SW 1271 (cell line): ENCODE measurements at places on chromosomes 4 and X.

DNA sequence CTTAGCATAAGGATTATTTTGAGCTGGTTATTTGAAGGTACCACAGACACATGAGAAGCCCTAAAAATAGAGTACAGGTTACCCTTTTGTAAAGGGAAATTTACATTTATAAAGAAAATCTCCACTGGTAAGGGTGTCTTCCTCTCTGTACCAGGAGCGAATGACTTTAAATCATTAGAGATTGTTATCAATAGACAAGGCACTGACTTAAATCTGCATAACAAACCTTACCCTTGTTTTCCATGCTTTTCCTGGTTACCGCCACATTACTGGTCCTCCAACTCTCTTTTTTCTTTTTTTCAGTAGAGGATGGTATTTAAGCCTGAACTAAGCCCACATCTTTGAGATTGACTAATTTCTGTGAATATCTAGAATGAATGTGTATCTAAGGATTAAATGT is 129.8 kb downstream of the SLC7A11 start:
- DNase-seq: no peak

DNA sequence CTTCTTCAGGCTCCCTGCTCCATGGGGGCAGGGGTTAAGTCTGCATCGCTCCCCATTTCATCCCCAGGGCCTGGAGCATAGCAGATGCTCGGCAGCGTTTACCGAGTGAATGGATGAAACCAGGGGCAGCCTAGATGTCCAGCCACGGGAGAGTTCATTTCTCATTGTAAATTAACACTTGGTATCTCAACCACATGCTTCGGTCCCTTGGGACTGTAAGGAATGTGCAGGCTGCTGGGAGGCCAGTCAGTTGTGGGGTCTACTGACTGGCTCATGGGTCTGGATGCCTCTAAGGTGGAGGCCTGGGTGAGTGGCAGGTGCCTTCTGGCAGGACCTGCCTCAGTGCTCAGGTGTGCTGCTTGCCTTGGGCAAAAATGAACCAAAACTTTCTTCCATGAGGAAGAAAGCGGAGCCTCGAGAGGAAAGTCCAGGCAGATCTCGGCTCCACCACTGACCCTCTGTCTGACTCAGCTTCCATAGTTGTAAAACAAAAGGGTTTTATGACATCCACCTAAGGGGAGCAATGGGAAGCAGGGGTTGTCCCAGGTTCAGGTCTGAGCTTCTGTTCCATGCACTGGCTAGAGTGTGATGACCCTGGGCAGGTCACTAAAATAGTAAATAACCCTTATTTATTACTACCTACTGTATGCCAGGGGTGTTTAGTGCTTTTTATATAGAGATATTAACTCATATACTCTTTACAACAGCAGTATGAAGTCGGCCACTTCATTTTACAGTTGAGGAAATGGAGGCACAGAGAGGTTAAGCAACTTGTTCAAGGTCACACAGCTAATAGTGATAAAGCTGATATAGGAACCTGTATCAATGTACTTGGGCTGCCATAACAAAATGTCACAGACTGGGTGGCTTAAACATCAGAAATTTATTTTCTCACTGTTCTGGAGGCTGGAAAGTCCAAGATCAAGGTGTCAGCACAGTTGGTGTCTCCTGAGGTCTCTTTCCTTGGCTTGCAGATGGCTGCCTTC is 144.3 kb upstream of the STX18 start:
- no peak for DNase-seq

GRCh38 chrX:47563801-47564315 is 2.9 kb downstream of the ARAF start:
- DNase-seq: peak; percentile 27

GRCh38 chr4:67366311-67366861 is 178.9 kb downstream of the CENPC start:
- no peak for DNase-seq

DNA sequence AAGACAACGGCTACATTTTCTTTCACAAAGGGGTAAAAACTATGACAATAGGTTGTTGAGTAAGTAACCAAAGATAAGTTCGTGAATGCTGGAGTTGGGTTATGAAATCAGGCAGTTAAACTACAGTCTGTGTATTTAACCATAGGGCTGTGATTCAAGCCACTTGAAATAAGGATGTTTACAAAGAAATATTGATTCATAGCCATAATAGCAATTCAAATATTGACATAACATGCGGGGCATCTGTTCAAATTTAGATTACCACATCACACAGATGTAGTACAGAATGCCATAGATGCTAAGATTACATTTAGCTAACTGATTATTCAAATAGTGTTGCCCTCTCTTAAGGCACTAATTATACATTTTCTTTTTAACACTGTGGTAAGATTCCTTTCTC is 364.1 kb downstream of the FSTL5 start:
- DNase-seq: no peak

GRCh38 chrX:123906557-123907316 is 46.9 kb downstream of the XIAP start:
- no peak for DNase-seq

DNA sequence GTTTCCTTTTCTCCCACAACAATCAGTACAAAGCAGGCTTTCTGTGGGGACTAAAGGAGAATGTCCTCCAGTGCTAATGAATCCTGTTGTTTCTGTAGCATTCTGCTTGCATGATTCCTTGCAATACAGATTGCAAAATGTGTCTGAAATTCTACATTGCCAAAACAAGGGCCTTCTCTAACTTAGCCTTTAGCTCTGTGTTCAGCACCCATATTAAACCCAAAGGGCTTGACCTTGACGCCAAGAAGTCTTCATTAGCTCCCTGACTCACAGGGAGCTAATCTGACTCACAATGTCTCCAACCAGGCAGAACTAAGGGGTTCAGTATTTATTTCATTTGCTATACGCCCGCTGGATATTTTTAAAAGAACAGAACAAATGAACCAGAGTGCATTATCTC is 241.4 kb upstream of the CLNK start:
- DNase-seq: no peak

GRCh38 chr4:121073672-121074381 is 1.5 kb upstream of the NDNF start:
- no peak for DNase-seq

GRCh38 chr4:165580351-165580905 is 201.6 kb downstream of the CPE start:
- no peak for DNase-seq

GRCh38 chrX:9729171-9729885 is 36.3 kb downstream of the GPR143 start:
- DNase-seq: no peak

DNA sequence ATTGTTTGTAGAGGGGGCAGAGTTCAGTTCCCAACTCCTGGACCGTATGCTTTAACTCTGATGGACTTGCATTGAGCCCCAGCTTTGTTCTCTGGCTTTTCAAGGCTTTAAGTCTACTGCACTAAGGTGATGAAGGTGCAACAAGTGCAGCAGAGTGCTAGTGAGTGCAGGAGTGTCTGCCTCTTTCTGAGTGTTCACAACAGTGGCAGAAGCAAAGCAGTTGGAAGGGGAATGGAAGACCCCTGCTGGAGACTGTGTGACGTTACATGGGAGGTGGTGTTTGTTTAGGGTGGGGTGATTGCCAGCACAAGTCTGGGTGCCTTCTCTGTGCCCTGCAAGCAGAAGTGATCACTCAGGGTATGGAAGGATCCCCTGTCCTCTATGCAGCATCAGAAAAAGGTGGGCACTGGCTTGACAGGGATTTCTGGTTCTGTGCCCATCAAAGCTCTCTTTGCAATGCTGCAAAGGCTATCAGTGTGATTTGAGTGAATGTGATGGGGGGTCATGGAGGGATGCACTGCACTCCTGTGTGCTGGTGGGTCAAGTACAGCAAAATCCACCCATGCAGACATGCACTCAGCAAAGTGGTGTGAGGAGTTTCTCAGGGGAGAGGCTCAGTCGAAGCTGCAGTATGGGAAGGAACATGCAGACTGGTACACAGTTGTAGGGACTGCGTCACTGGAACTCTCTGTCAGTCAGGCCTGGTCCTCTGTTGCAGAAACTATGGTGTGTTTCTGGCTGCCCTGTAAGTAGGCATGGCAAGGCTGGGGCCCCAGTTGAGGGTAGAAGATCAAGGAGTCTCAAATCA is 70.9 kb upstream of the UGT2B7 start:
- DNase-seq: no peak

DNA sequence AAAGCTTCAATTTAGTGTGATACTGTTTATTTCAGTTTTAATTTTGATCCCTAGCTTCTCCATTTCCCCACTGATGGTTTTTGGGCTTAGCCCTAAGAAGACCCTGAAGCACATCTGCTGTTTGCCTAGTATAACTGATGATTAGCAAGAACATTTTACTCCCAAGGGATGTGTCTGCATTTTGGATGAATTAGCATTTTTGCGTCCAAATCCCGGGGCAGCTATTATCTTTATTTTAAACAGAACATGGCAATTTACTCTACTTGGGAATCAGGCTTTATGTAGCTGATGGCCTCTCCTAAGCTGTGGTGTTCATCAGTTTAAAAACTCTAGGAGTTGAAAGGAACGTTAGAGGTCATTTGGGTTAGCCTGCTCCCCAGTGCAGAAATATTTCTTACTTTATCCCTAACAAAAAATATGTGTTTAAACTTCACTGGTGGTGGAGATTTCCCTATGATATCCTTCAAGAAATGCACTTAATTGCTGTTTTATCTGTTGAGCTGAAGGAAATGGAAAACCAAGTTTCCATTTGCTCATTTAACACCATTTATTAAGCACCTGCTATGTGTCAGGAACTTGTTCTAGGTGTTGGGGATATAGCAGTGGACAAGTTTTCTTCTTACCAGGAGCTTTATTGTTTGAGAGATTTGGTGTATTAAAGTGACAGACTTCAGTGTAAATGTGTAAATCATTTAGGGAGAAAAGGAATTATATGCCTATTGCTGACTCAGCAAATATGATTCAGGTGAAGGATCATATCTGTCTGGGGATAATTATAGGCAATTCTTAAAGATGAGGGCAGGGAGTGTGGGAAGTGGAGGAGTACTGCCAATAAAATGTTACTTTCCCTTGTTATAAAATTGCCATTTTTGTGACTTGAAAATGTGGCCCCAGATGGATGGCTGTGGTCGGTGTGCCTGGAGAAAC is 3.4 kb downstream of the SEPTIN11 start:
- no peak for DNase-seq

- peak; percentile 92 for DNase-seq
Observed at GRCh38 chr4:15690020-15690809, 8.6 kb downstream of the FAM200B start.

- no peak for DNase-seq
Observed at GRCh38 chrX:47560179-47560933, 649 bp upstream of the ARAF start.

- DNase-seq: peak; percentile 8
Observed at GRCh38 chr4:41692717-41693345, 55.7 kb downstream of the PHOX2B start.

DNA sequence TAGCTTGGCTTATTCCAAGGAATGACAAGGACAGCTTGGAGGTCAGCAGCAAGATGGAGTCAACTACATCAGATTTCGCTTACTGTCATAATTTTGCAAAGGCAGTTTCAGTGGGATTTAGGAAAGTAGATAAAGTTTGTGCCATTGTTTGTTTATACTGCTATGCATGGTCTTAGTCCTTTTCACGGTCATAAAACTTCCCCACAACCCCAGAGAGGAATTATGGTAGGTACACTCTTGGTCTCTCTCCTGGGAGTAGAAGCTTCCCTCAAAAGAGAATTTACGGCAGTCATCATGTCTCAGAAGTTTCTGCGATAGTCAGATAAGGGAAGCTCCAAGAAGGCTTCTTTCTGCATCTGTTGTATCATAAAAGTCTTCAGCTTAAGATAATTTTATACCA is 27.9 kb upstream of the HERC6 start:
- no peak for DNase-seq

- DNase-seq: no peak
Observed at GRCh38 chrX:40170830-40171512, 73.2 kb upstream of the BCOR start.

GRCh38 chr4:99215521-99215920 is 3.5 kb downstream of the ADH6 start:
- DNase-seq: no peak

GRCh38 chr4:71275570-71275969 is 63.2 kb upstream of the SLC4A4 start:
- no peak for DNase-seq

DNA sequence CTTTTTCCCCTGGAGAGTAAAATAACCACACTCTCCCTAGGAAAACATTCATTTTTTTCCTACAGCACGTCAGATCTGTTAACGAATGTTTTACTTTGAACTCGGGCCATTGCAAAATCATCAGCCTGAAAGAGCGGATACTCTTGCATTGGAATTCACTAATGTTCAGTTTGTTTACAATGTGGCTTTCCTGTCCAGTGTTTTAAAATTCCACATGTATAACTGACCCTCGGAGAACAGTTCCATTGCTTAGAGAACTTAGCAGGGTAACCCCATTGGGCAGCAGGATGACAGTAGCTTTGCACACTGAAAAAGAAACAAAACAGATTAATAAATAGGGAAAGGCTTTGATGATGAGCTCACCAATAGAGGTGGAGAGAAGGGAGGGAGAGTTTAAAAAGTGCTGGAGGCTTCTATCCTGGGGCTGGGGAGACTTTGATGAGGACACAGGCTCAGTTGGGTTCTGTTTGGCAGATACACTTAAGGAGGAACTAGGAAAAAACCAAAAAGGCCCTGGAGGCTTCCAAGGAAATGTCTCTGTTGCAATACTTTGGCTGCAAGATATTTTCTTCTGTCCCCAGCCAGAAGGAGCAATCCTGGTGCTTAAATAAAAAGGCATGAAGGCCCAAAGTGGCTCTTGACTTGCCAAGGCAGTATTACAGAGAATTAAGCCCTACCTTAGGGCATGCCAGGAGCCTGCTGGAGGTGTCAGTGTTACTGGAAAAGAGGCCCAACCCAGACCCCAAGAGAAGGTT is 143.1 kb downstream of the ARSF start:
- DNase-seq: no peak

DNA sequence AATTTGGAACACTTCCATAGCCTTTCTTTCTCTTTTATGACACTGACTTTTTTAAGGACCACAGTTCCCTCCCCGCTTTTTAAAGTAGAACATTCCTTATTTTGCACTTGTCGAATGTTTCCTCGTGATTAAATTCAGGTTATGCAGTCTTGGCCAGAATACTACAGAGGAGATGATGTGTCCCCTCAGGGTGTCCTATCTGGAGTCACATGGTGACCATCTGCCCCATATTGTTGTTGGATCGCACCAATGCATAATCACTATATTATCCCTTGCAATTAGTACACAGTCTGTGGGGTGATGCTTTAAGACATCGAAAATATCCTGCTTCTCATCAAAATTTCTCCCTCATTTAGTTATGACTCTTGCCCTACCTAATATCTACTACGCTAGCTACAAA is 27.4 kb downstream of the WDFY3 start:
- no peak for DNase-seq

DNA sequence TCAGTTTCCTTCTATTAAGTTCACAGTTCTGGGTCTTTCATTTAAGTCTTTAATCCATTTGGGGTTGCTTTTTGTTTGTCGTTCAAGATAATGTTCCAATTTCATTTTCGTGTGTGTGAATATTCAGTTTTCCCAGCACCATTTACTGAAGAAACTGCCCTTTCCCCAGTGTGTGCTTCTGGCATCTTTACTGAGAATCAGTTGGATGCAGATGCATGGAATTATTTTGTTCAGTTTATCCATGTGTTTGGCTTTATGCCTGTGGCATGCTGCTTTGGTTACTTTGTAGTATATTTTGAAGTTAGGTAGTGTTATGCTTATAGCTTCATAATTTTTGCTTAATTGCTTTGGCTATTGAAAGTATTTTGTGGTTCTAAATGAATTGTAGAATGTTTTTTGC is 163.8 kb upstream of the HDX start:
- no peak for DNase-seq

GRCh38 chr4:41944089-41944488 is 8.9 kb downstream of the TMEM33 start:
- no peak for DNase-seq
